ENCODE measurements at places on chromosomes 16 and 17. TPM values are rescaled to one million over a fixed set of nuclear protein-coding genes. Genes with fewer than 3 reads are reported as not detected.

- DNase-seq: no peak
Measured at GRCh38 chr16:1510941-1511351, 17.8 kb downstream of the TELO2 start.

DNA sequence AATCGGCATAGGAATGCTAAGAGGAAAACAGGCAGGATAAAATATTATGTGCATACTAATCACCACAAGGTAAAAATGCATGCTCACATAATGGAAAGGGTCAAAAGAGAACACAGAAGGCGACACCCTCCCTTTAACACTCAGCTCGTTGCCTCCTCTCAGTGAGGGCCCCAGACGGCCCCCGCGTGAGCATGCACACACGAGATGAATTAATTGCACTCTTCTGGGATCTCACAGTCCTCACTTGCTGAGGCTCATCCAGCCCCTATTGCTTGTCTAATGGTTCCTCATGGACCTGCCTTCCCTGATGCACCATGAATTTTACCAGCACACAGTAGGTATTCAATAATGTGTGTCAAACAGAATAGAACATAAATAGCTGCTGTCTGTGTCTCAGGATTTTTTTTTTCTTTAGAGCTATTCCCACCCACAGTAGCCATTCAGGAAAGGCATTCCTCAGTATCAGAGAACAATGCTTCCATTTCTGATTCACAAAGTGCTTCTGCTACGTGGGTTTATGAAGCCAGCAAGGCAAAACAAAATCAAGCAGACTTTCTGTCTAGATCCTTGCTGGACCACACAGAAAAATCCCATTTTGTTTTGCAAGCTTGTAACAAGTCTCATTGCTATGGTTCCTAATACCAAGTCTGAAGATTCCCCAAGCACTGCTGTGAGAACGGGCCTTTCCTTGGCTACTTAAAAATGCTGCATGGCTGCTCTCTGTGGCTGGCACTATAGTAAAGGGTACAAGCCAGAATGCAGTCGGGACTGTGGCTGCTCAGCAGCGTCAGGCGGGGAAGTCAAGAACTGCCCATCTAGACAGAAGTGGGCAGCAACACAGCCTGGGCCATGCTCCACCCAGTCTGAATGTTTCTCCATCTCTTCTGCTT is 43.6 kb downstream of the TOM1L2 start:
- DNase-seq: no peak

The PRR11 gene
- 0.47 TPM for total RNA-seq

The KCNH6 gene
- not detected for total RNA-seq

The TBC1D3B gene
- total RNA-seq: 2.4 TPM

DNA sequence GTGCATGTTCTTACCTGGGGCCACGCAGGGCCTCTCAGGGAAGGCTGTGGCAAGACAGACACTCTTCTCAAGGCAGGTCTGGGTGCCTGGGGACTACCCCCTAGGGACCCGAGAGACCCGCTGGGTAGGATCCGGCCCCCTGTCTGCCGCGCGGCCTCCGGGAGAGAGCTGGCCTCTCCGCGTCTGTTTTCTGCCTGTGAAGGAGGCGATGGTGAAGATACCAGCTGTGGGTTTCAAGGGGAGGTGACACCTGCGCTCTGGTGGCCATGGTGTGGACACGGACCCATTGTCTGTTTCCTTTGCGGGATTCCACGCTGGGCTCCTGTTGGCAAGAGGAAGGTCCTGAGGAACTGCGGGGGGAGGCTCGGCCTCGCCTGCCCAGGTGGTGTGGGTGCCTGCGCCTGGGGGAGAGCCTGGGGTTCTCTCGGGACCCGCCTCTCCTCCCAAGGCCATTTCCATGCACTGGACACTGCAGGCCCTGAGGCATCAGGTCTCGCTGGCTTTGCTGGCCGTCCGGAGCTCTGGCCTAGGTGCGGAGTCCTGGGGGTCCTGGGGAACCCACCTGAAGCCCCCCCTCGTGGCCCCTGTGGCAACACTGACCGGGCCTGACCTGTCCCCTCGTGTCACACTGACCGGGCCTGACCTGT is 12.2 kb upstream of the METRNL start:
- DNase-seq: no peak

- peak; percentile 14 for DNase-seq
Measured at GRCh38 chr16:75590920-75591843, 25.0 kb downstream of the GABARAPL2 start.

The DRC3 gene
- total RNA-seq: 1.6 TPM

The TBC1D3G gene
- total RNA-seq: not detected

DNA sequence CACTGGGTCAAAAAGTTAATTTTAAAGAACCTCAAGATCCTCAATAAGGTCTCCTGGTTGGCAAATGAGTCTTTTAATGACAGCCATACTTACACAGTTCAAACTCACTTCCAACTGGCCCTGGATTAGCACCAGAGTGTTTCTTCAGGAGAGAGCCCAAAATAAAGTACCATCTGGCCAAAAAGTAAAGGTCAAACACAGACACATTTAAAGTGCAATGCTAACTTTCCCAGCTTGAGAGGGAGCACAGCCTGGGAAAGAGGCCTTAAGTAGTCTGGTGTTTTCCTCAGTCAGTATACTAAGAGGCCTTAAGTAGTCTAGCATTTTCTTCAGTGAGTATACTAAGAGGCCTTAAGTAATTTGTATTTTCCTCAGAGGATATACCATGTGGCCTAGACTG is 46.6 kb upstream of the ERN1 start:
- peak; percentile 59 for DNase-seq

- no peak for DNase-seq
Measured at GRCh38 chr16:47660540-47660939, 199.4 kb downstream of the PHKB start.

The VPS9D1 gene
- total RNA-seq: 10.6 TPM

- DNase-seq: no peak
Measured at GRCh38 chr17:42270596-42270995, 5.6 kb downstream of the STAT5B start.

- peak; percentile 44 for DNase-seq
Measured at GRCh38 chr17:40886090-40886489, 1.0 kb upstream of the KRT20 start.

The OSGIN1 gene
- 4.3 TPM for total RNA-seq

DNA sequence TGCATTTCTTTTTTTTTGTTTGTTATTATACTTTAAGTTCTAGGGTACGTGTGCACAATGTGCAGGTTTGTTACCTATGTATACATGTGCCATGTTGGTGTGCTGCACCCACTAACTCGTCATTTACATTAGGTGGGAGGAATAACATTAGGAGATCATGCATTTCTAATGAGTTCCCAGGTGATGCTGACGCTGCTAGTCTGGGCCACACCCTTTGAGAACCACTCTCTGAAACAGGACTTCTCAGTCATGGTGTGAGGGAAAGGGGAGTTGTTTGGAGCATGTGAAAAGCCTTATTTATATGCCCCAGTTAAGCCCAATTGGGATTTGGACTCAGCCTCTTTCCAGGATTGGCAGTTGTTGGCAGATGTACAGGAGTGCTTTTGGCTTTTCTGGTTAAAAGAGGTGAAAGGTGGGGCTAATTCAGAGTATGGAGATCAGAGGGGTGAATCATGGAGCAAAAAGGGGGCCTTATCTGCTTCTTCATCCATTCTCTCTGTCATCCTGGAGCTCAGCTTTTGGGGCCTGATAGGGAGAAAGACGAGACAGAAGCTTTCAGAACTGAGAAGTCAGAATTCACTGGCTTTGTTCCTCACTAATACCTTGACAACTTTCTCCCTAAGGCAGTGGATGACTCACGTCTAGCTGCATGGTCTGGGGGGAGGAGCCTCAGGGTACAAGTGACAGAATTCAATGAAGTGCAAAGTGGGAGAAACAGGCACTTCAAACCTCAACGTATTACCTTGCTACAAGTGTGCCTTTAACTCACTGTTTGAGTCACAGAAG is 180.0 kb upstream of the CACNG3 start:
- DNase-seq: no peak

DNA sequence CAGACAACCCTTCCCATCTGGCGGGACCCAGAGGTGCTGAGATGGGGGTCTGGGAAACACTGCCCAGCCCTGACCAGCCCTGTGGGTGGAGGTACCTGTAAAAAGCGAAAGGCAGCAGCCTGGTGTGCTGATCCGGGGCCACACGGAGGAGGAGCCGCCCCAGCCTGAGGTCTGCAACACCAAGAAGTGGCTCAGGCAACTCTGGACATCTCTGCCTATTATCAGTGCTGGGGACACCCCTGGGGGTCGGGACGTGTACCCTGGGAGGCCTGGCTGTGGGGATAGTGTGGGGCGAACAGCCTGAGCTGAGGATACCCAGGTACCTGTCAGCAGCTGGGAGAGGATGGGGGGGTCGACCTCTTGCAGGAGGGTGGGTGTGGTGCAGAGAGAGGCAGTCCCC is 18.0 kb downstream of the ZNF276 start:
- no peak for DNase-seq

DNA sequence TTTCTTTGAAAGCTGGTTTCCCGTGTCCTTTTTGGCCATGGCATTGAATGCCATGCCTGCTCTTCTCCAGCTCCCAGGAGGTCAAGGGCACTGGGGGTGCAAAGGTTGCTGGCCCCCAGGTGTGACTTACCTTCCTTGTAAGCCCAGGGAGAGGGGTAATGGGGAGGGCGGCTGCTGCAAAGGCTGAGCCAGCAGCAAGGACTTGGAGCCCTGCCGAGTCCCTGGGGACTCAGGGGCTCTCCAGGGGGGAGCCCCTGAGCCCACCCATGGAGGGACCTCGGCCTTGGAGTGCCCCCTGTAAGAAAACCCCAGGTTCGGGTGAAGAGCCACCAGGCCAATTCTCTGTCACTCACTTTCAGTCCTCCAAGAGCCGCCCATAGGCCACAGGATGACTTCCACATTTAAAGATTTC is 5.9 kb upstream of the CCL22 start:
- no peak for DNase-seq

DNA sequence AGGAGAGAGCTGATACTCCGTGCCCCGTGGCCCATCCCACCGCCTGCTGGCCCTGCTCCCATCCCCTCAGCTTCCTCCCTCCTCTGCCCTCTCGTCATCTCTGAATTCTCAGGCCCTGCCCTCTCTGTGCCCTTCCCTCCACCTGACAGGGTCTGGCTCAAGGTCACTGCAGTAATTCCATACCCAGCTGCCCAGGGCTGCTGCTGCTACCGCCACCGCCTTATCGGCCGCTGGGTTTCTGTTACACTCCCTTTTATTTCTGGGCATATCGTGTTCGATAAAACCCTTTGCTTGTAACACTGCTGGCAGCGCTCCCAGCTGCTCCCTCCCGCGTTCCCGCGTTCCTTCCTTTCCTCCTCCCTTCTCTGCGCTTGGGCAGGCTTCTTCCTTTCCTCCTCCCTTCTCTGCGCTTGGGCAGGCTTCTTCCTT is 1.2 kb downstream of the EPN3 start:
- DNase-seq: peak; percentile 65

The ASPA gene
- total RNA-seq: 0.05 TPM

The ZNF213 gene
- total RNA-seq: 5.0 TPM

DNA sequence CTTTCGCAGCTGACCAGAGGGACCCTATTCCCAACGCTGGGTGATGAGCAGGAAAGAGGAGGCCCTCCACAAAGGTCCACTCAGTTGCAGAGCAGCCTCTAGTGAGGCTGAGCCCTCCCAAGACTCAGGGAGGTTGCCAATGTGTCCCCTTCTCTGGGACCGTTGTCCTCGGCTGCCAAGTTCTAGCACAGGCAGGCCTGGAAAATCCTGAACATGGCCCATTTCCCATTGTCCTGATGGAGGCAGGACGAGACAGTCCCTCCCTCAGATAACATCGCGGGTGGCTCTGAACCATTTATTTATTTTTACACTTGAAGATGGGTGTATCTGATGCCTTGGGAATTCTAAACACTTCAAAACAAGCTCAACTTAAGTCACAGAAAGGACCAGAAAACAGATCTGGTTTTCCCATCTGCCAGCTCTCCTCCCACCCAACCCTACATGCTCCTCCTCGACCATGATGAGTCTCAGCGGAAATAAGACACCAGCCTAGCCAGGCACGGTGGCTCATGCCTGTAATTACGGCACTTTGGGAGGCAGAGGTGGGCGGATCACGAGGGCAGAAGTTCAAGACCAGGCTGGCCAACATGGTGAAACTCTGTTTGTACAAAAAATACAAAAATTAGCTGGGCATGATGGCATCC is 12.8 kb downstream of the CDIP1 start:
- no peak for DNase-seq

DNA sequence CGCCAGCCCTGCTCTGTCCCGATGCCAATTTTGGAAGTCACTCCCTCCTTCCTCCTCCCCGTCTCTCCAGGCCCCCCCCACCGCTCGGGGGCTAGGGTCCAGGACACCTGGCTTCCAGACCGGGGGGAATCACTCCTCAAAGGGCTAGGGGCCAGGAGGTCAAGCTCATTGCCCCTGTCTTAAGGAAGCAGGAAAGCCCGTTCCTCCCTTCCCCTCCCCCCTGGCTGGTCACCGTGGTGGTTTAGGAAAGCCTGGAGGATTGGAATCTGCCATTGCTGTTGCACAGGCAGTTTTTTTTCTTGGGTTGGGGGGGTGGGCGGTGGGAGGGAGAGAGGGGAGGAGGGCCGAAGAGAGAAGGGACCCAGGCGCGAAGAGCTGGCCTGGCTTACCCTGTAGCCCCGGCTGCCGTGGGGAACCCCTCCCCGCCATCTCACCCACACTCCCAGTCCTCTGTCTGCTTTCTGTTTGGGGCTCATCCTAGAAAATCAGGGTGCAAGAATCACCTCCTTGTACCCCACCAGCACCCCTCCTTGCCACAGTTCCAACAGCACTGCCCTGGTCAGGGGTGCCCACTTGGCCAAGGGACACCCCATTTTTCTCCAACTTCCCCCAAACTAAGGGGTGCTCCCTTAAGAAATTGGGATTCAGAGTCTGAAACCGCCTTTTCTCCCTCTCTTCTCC is 2.9 kb upstream of the BCL6B start:
- DNase-seq: peak; percentile 72

GRCh38 chr17:28702026-28702751 is 9.5 kb downstream of the PROCA1 start:
- peak; percentile 65 for DNase-seq

- DNase-seq: peak; percentile 24
Measured at GRCh38 chr16:79997257-79997656, 396.7 kb upstream of the MAF start.

GRCh38 chr16:66513111-66513723 is 36.7 kb downstream of the TK2 start:
- DNase-seq: no peak

DNA sequence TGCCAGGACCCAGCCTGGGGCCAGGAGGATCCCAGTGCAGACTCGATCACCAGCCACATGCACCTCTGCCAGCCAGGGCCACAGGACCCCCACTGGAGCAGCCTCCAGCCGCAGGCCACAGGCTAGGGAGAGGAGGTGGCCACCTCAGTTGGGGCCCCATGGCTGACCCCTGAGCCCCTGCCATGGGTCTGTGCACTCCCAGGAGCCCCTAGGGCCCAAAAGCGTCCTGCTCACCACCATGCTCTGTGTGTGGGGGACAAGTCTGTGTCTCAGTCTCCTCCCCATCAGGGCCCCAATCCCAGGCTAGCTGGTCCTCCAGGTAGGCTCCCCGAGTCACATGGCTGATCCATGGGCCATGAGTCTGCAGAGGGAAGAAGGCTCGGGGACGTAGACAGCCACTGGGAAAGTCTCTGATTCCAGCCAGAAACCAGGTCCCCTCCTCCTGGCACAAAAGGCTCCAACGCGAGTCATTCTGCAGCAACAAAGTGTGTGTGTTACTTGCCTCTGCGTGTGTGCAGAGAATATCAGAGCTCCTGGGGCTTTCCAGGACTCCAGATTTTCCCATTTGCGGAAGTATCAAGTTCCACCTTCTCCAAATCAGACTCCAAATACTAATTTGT is 6.1 kb upstream of the PRSS8 start:
- DNase-seq: no peak

The PPY gene
- total RNA-seq: not detected

GRCh38 chr17:67639979-67640378 is 77.8 kb upstream of the NOL11 start:
- no peak for DNase-seq

The GRB7 gene
- not detected for total RNA-seq
